ENCODE measurements at places on chromosomes 5 and 9. TPM values are rescaled to one million over a fixed set of nuclear protein-coding genes. Genes with fewer than 3 reads are reported as not detected.

GRCh38 chr5:79774171-79774854, 84.7 kb downstream of the CMYA5 start:
- H3K27ac ChIP-seq = no peak overlapping the region
- H3K27me3 ChIP-seq = peaks cover 1% of the 10 kb centered on the region
- H3K36me3 ChIP-seq = no peaks in the 10 kb centered on the region
- no peaks in the 10 kb centered on the region for H3K4me1 ChIP-seq
- DNase-seq = no peak

DNA sequence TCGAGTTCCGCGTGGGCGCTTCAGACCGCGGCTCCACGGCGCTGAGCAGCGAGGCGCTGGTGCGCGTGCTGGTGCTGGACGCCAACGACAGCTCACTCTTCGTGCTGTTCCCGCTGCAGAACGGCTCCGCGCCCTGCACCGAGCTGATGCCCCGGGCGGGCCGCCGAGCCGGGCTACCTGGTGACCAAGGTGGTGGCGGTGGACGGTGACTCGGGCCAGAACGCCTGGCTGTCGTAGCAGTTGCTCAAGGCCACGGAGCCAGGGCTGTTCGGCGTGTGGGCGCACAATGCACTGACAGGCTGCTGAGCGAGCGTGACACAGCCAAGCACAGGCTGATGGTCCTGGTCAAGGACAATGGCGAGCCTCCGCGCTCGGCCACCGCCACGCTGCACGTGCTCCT, 3.7 kb upstream of the PCDHB15 start:
- H3K27me3 ChIP-seq = peaks cover 1% of the 10 kb centered on the region
- no peaks in the 10 kb centered on the region for H3K4me1 ChIP-seq
- H3K27ac ChIP-seq = no peak overlapping the region
- DNase-seq = no peak

DNA sequence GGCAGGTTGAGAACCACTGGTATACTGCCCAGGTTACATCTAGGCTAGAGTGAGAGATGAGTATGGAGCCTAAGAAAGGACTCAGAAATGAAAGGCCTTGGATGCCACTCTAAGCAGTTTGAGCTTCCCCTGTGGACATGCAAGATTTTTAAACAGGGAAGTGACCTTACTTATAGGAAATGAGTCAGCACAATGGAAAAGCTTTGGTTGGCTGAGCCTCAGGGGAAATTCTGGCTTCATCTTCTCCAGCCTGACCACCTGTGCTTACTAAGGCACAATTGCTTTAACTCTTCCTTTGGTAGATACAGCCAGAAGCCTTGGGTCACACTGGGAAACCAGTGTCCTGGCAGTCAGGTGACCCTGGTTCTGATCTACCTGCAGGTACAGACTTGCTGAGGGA, 380.2 kb upstream of the ZNF462 start:
- no peaks in the 10 kb centered on the region for H3K36me3 ChIP-seq
- H3K27me3 ChIP-seq = no peaks in the 10 kb centered on the region
- DNase-seq = no peak
- no peaks in the 10 kb centered on the region for H3K4me1 ChIP-seq

Gene PCDHGA8
- total RNA-seq = 0.09 TPM

GRCh38 chr5:32722957-32723356, 11.8 kb downstream of the NPR3 start:
- H3K36me3 ChIP-seq = no peaks in the 10 kb centered on the region
- DNase-seq = no peak
- H3K27ac ChIP-seq = no peak overlapping the region
- no peak overlapping the region for H3K4me3 ChIP-seq
- peaks cover 12% of the 10 kb centered on the region for H3K27me3 ChIP-seq

- H3K4me3 ChIP-seq = no peak overlapping the region
- H3K27ac ChIP-seq = no peak overlapping the region
- no peak for DNase-seq
- H3K36me3 ChIP-seq = peaks cover 34% of the 10 kb centered on the region
- peaks cover 4% of the 10 kb centered on the region for H3K4me1 ChIP-seq
Measured at GRCh38 chr9:112051812-112052211, 123.3 kb downstream of the SUSD1 start.

Gene FAM163B
- not detected for total RNA-seq

Gene FRMD3
- total RNA-seq = 0.30 TPM

- no peak overlapping the region for H3K4me3 ChIP-seq
- no peaks in the 10 kb centered on the region for H3K36me3 ChIP-seq
- no peak overlapping the region for H3K27ac ChIP-seq
- DNase-seq = no peak
Measured at GRCh38 chr5:136729901-136730355, 364.6 kb upstream of the TRPC7 start.

- peaks cover 10% of the 10 kb centered on the region for H3K27me3 ChIP-seq
- H3K4me1 ChIP-seq = no peaks in the 10 kb centered on the region
- DNase-seq = no peak
- no peak overlapping the region for H3K4me3 ChIP-seq
- H3K36me3 ChIP-seq = no peaks in the 10 kb centered on the region
- no peak overlapping the region for H3K27ac ChIP-seq
Measured at GRCh38 chr5:65855766-65856315, 70.5 kb upstream of the ERBIN start.

- peak overlapping the region; percentile 52 for H3K27ac ChIP-seq
- no peak for DNase-seq
- no peaks in the 10 kb centered on the region for H3K36me3 ChIP-seq
- peaks cover 31% of the 10 kb centered on the region for H3K4me1 ChIP-seq
- H3K4me3 ChIP-seq = no peak overlapping the region
Measured at GRCh38 chr5:68441309-68442073, 225.9 kb downstream of the PIK3R1 start.

GRCh38 chr5:56670916-56671315, 144.4 kb upstream of the MAP3K1 start:
- no peak for DNase-seq
- H3K4me3 ChIP-seq = no peak overlapping the region
- no peak overlapping the region for H3K27ac ChIP-seq
- peaks cover 33% of the 10 kb centered on the region for H3K4me1 ChIP-seq
- peaks cover 4% of the 10 kb centered on the region for H3K36me3 ChIP-seq

GRCh38 chr5:149170299-149170698, 29.0 kb downstream of the ABLIM3 start:
- H3K27me3 ChIP-seq = peaks cover 25% of the 10 kb centered on the region
- DNase-seq = peak; percentile 37
- no peak overlapping the region for H3K27ac ChIP-seq
- H3K4me1 ChIP-seq = no peaks in the 10 kb centered on the region

- H3K4me3 ChIP-seq = no peak overlapping the region
- peaks cover 5% of the 10 kb centered on the region for H3K36me3 ChIP-seq
- H3K4me1 ChIP-seq = peaks cover 31% of the 10 kb centered on the region
- H3K27ac ChIP-seq = peak overlapping the region; percentile 9
Measured at GRCh38 chr9:128034821-128035652, 32.1 kb downstream of the NAIF1 start.

GRCh38 chr9:6876195-6876894, 118.6 kb downstream of the KDM4C start:
- H3K4me3 ChIP-seq = no peak overlapping the region
- H3K27me3 ChIP-seq = no peaks in the 10 kb centered on the region
- peaks cover 19% of the 10 kb centered on the region for H3K36me3 ChIP-seq
- no peak overlapping the region for H3K27ac ChIP-seq
- DNase-seq = no peak

- peaks cover 28% of the 10 kb centered on the region for H3K27me3 ChIP-seq
- H3K4me3 ChIP-seq = no peak within 1 kb of the TSS
- H3K36me3 ChIP-seq = no peaks in the 10 kb centered on the region
- DNase-seq = no peak
- no peak within 1 kb of the TSS for H3K27ac ChIP-seq
Measured at GRCh38 chr5:79069488-79070349, at the start of the genes BHMT2 and DMGDH. BHMT2 (plus strand) TSS chr5:79069767; CDS start chr5:79069783, 16 bp downstream. DMGDH (minus strand) TSS chr5:79069674; CDS start chr5:79069620, 54 bp downstream.

Gene OGN
- not detected for total RNA-seq

Gene LMNB1
- total RNA-seq = 225 TPM

Gene C5orf52
- 0.42 TPM for total RNA-seq

DNA sequence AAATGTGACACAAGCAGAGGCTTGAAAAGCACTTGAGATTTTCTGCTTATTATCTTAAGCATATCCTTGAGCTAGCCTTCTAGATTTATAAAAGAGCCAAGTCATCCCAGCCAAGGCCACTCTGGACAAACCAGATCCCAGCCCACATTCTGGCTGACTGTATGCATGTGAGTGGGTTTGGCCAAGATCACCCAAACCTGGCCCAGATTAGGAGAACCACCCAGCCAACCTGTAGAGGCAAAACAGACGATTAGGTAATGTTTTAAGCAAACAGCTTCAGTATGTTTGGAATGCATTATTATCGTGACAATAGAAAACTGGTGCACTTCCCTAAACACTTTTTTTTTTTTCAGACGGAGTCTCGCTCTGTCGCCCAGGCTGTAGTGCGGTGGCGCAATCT, 151.9 kb downstream of the SPATA31D1 start:
- H3K36me3 ChIP-seq = no peaks in the 10 kb centered on the region
- no peak for DNase-seq
- no peak overlapping the region for H3K27ac ChIP-seq

- peaks cover 1% of the 10 kb centered on the region for H3K36me3 ChIP-seq
- peak; percentile 93 for DNase-seq
- peak overlapping the region; percentile 81 for H3K4me3 ChIP-seq
- no peaks in the 10 kb centered on the region for H3K27me3 ChIP-seq
Measured at GRCh38 chr5:82356808-82357671, 78.9 kb upstream of the RPS23 start.

DNA sequence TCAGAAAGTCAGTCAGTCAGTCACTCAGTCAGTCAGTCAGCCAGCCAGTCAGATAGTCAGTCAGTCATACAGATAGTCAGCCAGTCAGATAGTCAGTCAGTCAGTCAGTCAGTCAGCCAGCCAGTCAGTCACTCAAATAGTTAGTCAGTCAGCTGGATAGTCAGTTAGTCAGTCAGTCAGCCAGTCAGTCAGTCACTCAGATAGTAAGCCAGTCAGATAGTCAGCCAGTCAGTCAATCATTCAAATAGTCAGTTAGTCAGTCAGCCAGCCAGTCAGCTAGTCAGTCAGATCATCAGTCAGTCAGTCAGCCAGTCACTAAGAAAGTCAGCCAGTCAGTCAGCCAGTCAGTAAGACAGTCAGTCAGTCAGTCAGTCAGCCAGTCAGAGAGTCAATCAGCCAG, 477.1 kb downstream of the AGTPBP1 start:
- no peaks in the 10 kb centered on the region for H3K27me3 ChIP-seq
- no peaks in the 10 kb centered on the region for H3K4me1 ChIP-seq
- H3K36me3 ChIP-seq = no peaks in the 10 kb centered on the region

DNA sequence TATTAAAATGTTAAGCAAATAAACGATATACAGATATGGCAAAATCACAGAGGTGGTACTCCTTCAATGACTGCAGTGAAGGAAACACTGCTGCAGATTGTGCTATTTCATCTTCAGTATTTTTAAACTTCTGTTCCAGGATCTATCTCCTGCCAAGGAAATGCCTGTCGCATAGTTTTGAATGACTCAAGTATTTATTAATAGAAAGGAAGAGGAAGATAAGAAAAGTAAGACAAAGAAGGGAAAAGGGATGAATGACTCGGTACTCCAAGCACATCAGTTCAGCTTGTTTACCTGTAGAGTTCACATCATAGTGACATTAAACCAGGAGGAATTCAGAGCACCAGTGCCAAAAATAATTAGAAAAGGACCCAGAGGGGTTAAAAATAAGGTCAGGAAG, 5.1 kb upstream of the GPX8 start:
- H3K27me3 ChIP-seq = peaks cover 67% of the 10 kb centered on the region
- DNase-seq = no peak
- H3K36me3 ChIP-seq = no peaks in the 10 kb centered on the region
- no peaks in the 10 kb centered on the region for H3K4me1 ChIP-seq
- H3K4me3 ChIP-seq = no peak overlapping the region

DNA sequence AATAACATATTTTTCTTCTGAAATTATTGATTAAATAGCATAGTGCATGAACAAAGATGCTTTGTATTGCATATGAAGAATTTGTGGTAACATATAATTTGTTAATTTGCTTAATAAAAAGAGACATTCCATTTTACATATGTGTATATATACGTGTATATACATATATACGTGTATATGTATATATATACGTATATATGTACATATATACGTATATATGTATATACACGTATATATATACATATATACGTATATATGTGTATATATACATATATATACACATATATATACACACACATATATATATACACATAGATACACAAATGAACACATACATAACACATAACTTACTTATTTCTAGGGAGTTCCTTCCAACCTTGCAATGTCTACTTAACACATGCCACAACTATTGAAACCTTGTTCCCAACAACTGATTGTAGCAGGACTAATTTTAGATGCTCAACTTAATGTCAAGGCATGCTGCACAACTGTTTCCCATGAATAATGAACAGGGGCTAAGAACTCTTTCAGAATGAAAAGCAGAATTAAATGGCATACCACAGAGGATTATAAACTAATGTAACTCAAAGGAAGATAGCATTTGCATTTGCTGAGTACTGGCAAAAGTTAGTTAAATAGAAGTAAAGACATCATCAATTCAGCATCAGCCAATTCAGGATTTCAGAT, 17.4 kb downstream of the KIF24 start:
- no peaks in the 10 kb centered on the region for H3K4me1 ChIP-seq
- peaks cover 1% of the 10 kb centered on the region for H3K36me3 ChIP-seq
- no peak overlapping the region for H3K27ac ChIP-seq
- no peak for DNase-seq

- H3K4me1 ChIP-seq = no peaks in the 10 kb centered on the region
- H3K27me3 ChIP-seq = peaks cover 4% of the 10 kb centered on the region
- no peaks in the 10 kb centered on the region for H3K36me3 ChIP-seq
- DNase-seq = no peak
Measured at GRCh38 chr5:151002250-151002649, 18.1 kb upstream of the GPX3 start.

- no peak overlapping the region for H3K27ac ChIP-seq
- peaks cover 9% of the 10 kb centered on the region for H3K36me3 ChIP-seq
- H3K27me3 ChIP-seq = no peaks in the 10 kb centered on the region
- peaks cover 23% of the 10 kb centered on the region for H3K4me1 ChIP-seq
- peak overlapping the region; percentile 4 for H3K4me3 ChIP-seq
Measured at GRCh38 chr9:95171596-95171995, 145.9 kb downstream of the FANCC start.

- H3K27me3 ChIP-seq = peaks cover 2% of the 10 kb centered on the region
- H3K4me1 ChIP-seq = no peaks in the 10 kb centered on the region
- DNase-seq = no peak
- H3K4me3 ChIP-seq = no peak overlapping the region
Measured at GRCh38 chr9:135592625-135593024, 31.1 kb downstream of the PAEP start.

DNA sequence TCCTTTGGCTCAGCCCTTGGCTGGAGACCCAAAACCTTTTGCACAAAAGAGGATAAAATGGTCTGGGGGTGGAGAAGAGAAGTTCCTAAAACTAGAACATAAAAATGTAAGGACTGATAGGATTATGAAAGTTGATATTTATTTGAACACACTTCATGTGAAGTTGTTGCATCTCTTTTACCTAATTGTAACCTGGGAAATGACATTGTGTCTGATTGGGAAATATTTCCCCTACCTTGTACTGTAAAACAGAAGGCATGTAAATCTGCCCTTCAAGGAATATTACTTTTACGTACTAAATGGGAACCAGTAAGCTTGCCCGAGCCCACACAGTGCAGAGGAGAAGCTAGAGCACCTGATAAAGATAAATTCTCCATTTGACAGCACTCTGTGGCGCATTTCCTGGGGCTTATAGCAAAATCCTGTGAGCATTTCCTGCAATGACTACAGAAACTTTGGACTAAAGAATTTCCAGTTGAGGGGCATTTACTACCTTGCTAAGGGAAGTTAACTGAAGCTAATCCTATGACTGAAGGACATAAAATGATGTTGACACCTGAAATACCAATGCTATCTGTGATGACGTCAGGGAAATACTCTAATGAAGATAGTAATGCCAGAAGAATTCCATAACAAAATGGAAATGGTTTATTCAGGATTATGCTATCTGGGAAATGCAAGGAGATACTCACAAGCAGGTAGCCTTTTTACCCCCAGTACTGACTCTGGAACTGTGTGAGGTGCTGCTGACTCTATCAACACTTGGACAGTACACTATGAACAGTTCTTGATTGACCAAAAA, 78.3 kb upstream of the LIFR start:
- H3K27ac ChIP-seq = no peak overlapping the region
- no peak for DNase-seq
- H3K27me3 ChIP-seq = peaks cover 2% of the 10 kb centered on the region
- no peaks in the 10 kb centered on the region for H3K36me3 ChIP-seq
